ENCODE measurements at places on chromosomes 6 and 20. TPM values are rescaled to one million over a fixed set of nuclear protein-coding genes. Genes with fewer than 3 reads are reported as not detected.

KCNK15 gene
- not detected for polyA plus RNA-seq

TRDN gene
- not detected for polyA plus RNA-seq

ZNF165 gene
- 1.6 TPM for polyA plus RNA-seq

CLVS2 gene
- 12.9 TPM for polyA plus RNA-seq

GRM1 gene
- polyA plus RNA-seq, result 2.9 TPM

KIF25 gene
- polyA plus RNA-seq, result not detected

EMILIN3 gene
- 0.30 TPM for polyA plus RNA-seq
